Left ventricle myocardium superior (tissue), 1 donor: ENCODE measurements at places on chromosomes 4 and X. TPM values are rescaled to one million over a fixed set of nuclear protein-coding genes. Genes with fewer than 3 reads are reported as not detected.

Gene PLXNB3
- 2.4 TPM for total RNA-seq

Gene STBD1
- 26.9 TPM for total RNA-seq

Gene SMARCA5
- total RNA-seq, result 31.1 TPM

Gene TNIP3
- not detected for total RNA-seq

Gene SYNPO2
- 188 TPM for total RNA-seq

GRCh38 chr4:150244600-150244999 lies 166.4 kb downstream of the DCLK2 start:
- no peak for DNase-seq

- DNase-seq, result no peak
These were observed 1.5 kb downstream of the IL1RAPL2 start for GRCh38 chrX:104567506-104567905.

DNA sequence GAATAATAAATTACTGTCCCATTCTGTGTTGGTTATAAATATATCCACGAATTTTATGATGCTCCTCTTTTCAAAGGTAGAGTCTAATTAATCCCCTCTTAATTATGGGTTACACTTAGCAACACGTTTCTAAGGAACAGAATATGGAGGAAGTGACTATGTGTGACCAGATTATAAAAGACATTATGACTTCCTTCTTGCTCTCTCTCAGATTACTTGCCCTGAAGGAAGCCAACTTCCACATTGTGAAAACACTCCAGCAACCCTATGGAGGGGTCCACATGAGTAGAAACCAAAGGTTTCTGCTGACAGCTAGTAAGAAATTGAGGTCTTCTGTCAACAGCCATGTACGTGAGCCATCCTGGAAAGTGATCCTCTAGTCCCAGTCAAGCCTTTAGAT lies 59.3 kb downstream of the WDFY3 start:
- no peak for DNase-seq

GRCh38 chr4:111722213-111722720 lies 423.0 kb upstream of the FAM241A start:
- DNase-seq, result no peak

- DNase-seq, result no peak
These were observed 23.3 kb downstream of the MAML3 start for GRCh38 chr4:140130677-140131076.

DNA sequence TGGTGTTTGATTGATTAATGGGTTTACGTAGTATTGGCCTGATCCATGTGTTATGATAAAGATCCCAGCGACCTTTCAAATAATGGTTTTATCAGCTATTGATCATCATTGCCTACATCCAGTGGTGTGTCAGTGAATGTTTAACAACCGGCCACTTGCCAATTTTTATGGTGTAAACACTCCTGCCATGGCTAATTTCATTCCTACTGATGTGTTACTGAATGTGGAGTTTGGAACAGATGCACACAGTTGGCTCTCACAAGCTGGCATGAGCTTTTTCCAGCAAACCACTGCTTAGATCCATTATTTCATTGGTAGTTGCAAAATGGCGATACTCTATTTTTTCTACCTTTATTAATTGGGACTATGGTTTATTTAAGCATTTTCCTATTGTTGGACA lies 139.9 kb downstream of the REPS2 start:
- DNase-seq, result no peak

- no peak for DNase-seq
These were observed 183.3 kb downstream of the KDR start for GRCh38 chr4:54941994-54942552.

DNA sequence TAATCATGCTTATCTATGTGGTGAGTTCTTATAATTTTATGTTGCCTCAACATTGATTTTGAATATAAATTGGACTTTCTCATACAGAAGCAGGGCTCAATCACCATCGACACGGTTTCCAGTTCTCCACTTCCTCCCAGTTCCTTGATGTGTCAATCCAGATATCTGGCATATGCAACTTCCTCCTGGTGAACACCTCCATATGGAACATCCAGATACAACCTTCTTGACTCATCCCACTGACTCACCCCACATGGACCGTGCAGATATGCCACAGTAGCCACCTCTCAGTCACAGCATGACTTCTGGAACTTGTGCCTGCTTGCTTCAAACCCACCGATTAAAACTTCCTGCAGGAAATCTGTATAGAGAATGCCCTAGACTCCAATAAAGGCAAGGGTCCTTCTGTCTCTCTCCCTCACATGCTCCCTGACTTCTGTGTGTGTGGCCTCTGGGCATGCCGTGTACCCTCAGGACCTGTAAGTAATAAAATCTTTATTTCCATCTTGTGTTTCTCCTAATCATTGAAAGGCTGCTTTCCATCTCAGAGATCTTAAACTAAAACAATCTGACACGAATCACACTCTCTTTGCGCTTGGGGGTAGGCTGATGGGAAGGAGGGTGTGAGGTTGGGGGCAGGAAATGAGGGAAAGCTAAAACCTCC lies 67.0 kb downstream of the HTRA3 start:
- DNase-seq, result no peak

- DNase-seq, result no peak
These were observed 280.9 kb downstream of the IQCM start for GRCh38 chr4:149534779-149535178.

DNA sequence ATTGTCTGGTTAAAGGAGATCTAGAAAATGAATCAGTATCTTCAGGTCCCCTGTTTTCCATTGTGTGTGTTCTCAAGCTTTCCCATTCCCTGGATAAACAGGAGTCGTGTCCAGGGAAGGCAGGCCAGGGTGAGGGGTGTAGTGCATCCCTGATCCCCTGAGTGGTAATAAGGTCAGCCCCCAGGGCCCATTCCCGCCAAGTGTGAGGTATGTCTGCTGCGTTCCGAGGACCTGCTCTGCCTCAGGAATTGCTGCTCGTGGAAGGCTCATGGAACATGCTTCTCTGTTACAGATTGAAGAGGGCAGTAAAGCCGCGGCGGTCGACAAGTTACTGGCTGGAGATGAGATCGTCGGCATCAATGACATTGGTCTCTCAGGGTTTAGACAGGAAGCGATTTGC lies 87.1 kb downstream of the SHROOM2 start:
- no peak for DNase-seq

GRCh38 chr4:20119141-20119540 lies 132.6 kb upstream of the SLIT2 start:
- no peak for DNase-seq

- DNase-seq, result no peak
These were observed 40.4 kb downstream of the UNC5C start for GRCh38 chr4:95508421-95508820.

- no peak for DNase-seq
These were observed 199.0 kb upstream of the DDX53 start for GRCh38 chrX:22800806-22801205.

GRCh38 chrX:31333165-31333831 lies 261.5 kb upstream of the FTHL17 start:
- DNase-seq, result no peak

DNA sequence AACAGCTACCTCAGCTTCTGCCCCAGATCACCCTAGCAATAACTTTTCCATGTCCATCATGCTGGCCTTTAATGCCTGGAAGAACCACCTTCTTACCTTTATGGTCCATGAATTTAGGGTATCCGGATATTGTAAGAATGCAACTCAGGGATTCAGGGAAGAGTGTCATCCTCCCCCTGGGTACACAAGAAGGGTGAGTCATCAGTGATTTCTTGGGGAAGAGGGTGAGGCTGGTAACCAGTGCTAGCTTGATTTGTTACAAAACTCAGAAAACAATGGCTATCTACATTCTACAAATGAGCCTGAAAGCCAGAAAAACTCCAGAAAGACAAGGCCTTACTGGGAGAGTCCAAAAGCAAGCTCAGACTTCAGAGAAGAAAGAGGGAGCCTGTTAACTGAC lies 10.4 kb upstream of the NALF2 start:
- no peak for DNase-seq

DNA sequence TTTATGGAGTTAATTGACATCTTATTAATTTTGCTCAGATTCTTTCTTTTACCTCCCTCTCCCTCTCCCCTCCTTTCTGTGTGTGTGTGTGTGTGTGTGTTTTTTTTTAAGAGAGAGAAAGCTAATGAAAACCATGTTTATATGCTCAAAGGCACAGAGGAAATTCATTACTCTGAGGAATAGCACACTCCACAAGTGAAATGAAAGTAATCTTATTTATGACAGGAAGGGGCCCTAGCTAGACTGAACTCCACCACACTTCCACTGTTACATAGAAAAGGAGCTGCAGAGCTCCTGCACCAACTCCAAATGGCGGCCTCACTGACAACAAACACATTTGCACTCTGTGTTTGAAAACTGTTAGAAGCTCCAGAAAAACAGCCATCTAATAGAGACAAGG lies 150.6 kb downstream of the RASL11B start:
- no peak for DNase-seq

GRCh38 chr4:150229520-150229919 lies 151.3 kb downstream of the DCLK2 start:
- no peak for DNase-seq

- DNase-seq, result peak; percentile 58
These were observed 133.1 kb downstream of the CORIN start for GRCh38 chr4:47704693-47705325.

DNA sequence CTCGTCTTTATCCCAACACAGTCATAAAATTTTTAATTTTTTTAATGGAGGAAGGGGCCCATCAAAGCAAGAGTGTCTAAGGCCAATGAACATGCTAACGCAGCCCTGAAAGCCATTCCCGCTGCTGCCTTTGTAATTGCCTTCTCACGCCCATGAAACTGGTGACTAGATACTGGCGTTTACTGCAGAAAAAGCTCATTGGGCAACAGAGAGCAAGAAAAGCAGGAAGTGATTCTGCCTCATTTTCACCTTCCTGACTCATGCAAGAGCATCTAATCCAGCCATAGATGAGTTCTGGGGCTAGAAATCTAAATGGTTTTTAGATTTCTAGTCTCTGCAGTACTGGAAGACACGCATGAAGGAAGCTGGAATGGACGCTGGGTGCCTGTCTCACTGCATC lies 72.5 kb downstream of the ANXA3 start:
- no peak for DNase-seq
